ENCODE measurements at places on chromosomes 1 and 21.

DNA sequence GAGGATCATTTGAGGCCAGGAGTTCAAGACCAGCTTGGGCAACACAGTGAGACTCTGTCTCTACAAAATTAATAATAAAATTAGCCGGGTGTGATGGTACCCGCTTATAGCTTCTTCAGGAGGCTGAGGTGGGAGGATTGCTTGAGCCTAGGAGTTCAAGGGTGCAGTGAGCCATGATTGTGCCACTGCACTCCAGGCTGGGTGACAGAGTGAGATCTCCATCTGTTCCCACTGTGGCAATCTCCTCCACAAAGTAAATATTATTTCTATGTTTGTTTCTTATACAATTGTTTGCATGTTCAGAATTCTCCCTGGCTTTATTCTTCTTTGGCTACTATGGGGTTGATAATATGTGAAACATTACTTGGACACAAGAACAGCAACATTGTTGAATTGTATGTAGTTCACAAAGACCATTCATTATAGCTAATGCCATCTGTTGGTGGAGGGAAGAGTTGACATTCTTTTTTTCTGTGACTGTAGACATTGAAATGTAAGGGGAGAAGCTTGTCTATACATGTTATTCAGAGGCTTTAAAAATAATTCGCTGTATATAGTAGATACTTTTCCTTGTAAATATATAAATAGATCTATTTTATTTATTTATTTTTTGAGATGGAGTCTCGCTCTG is 47.8 kb upstream of the SRSF10 start:
- DNase-seq = no peak
- H3K27me3 ChIP-seq = no peaks in the 10 kb centered on the region
- no peak overlapping the region for H3K27ac ChIP-seq
- no peak overlapping the region for H3K4me3 ChIP-seq

DNA sequence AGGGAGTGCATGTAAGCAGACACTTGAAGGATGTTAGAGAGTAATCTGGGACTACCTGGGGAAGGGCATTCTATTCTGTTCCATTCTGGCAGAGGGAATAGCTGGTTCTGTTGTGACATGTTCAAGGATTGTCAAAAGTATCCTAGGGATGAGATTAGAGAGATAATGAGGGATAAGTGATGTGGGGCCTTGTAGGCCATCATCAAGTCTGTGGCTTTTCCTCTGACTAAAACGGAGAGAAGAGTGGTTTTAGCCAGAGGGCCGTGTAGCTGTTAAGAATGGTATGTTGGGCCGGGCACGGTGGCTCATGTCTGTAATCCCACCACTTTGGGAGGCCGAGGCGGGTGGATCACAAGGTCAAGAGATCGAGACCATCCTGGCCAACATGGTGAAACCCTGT is 23.6 kb downstream of the TGFB2 start:
- H3K4me3 ChIP-seq = no peak overlapping the region
- H3K4me1 ChIP-seq = peaks cover 84% of the 10 kb centered on the region
- no peaks in the 10 kb centered on the region for H3K36me3 ChIP-seq
- no peaks in the 10 kb centered on the region for H3K27me3 ChIP-seq

- no peaks in the 10 kb centered on the region for H3K36me3 ChIP-seq
- peaks cover 4% of the 10 kb centered on the region for H3K4me1 ChIP-seq
- DNase-seq = no peak
- H3K27ac ChIP-seq = no peak overlapping the region
- no peaks in the 10 kb centered on the region for H3K27me3 ChIP-seq
Measured at GRCh38 chr1:10054465-10054864, 21.7 kb downstream of the UBE4B start.

DNA sequence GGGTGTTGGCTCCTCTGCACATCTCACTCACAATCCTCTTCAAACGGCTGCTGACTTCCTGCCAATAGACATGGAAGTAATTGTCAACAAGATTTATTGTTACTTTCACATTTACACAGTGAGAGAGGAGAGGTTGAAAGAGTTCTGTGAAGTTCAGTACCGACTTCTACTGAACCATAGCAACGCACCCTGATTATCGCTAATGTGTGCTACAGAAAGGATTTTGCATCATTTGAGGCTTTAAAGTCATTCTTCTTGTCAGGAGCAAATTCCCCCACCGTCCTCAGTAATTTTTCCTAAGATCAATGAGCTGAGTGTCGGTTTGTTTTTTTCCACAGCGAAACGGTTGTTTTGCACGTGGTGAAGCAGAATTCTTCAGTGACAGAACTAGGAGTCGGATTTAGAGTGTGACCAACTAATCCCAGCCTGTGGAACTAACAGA is 361.0 kb downstream of the ADGRL2 start:
- no peak overlapping the region for H3K27ac ChIP-seq
- no peaks in the 10 kb centered on the region for H3K36me3 ChIP-seq
- DNase-seq = no peak
- no peaks in the 10 kb centered on the region for H3K27me3 ChIP-seq
- no peaks in the 10 kb centered on the region for H3K4me1 ChIP-seq

DNA sequence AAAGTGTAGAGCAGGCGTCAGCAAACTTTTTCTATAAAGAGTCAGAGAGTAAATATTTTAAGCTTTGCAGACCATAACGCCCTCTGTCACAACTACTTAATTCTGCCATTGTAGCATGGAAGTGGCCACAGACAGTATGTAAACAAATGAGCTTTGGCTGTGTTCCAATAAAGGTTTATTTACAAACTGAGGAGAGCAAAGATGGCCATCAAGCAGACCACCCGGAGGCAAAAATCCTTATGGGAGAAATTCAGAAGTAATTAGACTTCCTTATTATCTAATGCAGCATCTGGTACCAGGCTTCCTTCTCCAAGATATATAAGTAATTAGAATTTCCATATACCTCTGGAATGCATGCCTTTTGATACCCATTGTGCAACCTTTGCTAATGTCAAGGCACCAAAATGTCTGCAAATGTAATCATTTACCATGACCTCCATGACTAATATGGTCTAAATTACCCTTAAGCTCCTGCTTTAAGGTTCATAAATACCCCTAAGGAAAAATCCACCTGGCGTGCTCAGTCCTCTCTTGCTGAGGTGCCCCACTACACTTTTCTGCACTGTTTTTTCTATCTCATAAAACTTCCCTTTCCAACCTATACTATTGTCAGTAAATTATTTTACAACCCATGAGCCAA is 377.8 kb downstream of the MATN1 start:
- no peaks in the 10 kb centered on the region for H3K36me3 ChIP-seq
- no peak overlapping the region for H3K27ac ChIP-seq
- H3K4me1 ChIP-seq = no peaks in the 10 kb centered on the region
- H3K4me3 ChIP-seq = no peak overlapping the region
- H3K27me3 ChIP-seq = no peaks in the 10 kb centered on the region

DNA sequence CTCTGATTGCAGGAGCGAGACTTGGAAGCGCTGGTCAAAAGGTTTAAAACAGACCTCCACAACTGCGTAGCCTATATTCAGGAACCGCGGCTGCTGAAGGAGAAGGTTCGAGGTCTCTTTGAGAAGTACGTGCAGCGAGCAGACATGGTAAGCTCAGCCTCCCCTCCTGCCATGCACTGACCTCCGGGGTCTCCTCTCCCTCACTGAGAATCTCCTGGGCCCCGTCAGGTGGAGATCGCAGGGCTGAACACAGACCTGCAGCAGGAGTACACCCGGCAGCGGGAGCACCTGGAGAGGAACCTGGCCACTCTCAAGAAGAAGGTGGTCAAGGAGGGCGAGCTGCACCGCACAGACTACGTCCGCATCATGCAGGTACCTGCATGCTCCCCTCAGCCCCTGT is 35.5 kb upstream of the TMEM125 start:
- DNase-seq = no peak
- no peak overlapping the region for H3K27ac ChIP-seq
- no peak overlapping the region for H3K4me3 ChIP-seq
- no peaks in the 10 kb centered on the region for H3K36me3 ChIP-seq

DNA sequence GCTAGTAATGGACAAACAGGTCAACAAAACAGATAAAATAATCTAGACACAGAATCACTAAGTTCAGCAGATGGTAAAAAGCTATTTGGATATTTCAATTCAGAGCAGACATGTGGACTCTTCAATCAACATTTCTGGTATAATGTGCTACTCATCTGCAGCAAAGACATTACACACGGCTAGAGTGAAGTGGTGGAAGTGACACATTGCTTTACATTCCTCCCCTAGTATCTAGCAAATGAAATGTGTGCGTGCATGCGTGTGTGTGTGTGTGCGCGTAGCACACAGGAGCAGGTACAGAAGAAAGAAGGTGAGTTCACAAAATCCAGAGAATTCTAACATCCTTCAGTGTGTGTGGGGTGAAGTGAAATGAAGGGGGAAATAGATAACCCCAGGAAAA is 8.3 kb downstream of the AHCTF1 start:
- H3K27ac ChIP-seq = no peak overlapping the region
- H3K27me3 ChIP-seq = no peaks in the 10 kb centered on the region
- DNase-seq = no peak
- no peak overlapping the region for H3K4me3 ChIP-seq
- peaks cover 2% of the 10 kb centered on the region for H3K36me3 ChIP-seq
- H3K4me1 ChIP-seq = peaks cover 5% of the 10 kb centered on the region
